Activated naive CD4-positive, alpha-beta T cell (primary cell): ENCODE measurements at places on chromosomes 2 and 18.

- DNase-seq = no peak
Measured at GRCh38 chr18:55326134-55326533, 261.9 kb downstream of the TCF4 start.

DNA sequence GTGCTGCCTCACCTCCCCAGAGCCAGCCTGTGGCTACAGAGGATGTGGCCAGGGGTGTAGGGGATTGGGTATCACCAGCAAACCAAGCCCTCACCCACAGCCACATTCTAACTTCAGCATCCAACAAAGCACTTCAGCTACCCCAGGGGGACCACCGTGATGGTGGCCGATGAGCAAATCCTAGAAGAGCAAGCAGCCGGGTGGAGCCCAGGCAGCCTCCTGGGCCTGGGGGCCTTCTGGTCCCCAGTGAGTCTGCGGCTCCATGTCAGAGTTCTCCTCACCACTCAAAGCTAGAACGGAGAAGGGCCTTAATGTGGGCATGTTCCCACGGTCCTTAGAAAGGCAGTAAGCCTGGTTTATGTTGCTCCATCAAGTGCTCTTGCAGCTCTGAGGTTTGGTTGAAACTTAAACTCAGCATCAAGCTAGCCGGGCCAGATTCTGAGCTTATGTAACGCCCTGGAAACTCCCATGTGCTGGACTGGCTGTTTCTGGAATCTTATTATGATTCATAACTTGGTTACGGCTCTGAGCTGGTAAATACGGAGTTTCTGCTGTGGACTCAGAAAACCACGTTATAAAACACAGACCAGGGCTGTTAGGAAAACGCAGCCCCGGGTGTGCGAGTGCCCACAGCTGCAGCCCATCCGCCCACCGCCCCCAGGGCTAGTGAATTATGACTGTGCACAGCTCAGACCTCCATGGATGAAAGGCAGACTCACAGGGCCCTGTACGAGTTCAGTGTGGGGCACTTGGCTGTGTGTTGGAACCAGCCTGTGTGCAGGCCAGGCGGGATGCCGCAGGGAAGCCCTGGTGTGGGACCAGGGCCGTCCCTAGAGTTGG is 99.8 kb downstream of the SEPTIN10 start:
- no peak for DNase-seq

DNA sequence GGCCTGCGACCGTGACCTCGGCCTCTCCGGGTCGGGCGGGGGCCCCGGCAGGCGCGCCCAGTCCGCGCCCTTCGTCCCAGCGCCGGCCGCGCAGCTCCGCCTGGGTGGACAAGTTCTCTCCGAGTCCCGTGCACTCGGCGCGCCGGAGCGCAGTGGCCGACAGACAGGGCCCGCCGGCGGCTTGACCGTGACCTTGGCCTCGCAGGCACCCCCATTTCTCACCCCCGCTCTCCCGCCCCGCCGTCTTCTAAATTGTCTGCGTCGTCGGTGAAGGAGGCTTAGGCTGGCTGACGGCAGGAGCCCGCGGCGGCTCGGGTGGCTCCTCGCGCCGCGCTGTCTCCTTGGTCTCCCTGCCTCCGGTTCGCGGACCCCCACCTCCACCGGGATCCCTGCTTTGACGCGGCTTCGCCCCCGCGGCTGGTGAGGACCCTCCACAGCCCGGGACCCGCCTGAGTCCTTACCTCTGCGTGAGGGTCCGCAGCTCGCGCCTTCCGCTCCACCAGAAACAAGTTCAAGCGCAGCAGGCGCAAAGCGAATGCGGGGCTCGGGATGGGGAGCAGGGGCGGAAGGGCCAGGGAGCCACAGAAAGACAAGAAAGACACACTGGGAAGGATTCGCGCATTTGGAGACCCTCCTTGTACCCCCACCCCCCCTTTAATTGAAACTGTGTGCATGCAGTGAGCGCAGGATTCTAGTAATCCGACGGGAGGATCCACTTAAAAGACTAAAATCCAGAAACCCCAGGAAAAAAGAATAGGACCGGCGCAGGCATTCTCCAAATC is 4.0 kb downstream of the PTGR3 start:
- DNase-seq = peak; percentile 3

DNA sequence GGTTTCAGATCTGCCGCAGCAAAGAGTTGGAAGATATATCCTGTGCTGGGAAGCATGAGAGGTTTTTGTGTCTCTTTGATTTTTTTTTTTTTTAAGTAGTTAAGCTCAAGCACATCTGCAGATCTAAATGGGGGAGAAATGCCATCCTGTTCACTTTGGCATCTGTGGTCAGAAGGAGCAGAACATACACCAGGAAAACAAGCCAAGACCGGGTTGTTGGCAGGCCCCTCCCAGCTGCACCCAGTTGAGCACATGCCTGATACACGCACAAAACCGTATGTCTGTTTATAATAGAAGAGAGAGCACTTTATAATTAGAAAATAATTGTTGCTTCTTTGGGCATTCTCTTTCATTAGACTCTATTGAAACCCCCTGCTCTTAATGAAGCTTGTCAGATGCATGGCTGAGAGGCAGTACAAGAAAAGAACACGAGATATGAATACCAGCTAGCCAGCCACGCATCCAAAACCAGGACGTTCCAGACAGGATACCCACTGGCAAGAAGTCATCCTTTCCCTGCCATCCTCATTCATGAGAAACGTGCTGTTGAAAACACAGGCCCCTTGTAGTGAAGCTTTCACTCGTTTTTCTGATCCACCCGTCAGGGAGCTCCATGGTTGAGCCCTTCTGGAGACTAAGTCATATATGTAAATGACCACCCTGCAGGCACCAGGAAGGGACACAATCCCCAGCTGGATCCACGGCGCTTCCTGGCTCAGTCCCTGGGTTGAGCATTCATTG is 152.2 kb downstream of the ALPK2 start:
- DNase-seq = no peak

DNA sequence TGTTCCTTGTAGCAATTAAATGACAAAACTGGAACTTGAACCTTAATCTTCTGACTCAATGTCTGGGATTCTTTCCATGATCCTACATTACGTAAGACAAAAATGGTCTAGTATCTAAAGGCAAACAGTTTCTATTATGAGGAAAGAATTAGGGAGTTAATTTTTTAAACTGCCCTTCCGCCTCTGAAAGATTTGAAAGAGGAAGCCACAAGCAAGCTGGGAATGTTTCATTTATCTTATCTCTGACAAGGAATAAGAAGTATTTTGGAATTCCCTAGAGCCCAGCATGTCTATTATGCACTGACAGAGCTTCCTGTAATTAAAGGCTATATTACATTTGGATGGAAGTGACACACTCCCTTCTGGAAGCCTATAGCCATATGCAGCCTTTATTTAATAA is 558.8 kb upstream of the CDH2 start:
- no peak for DNase-seq
